ENCODE measurements at places on chromosomes 1 and 21. TPM values are rescaled to one million over a fixed set of nuclear protein-coding genes. Genes with fewer than 3 reads are reported as not detected.

Gene ANKRD65
- total RNA-seq: 0.54 TPM

Gene SLC39A1
- 59.7 TPM for total RNA-seq

Gene TMPRSS3
- 0.54 TPM for total RNA-seq

Gene GREM2
- total RNA-seq: 2.5 TPM

Gene LHX4
- total RNA-seq: 0.28 TPM

Gene DISC1
- 7.5 TPM for total RNA-seq

Gene LCK
- 8.6 TPM for total RNA-seq

Gene RAB25
- total RNA-seq: 96.6 TPM

Gene SAMD13
- total RNA-seq: 3.5 TPM

Gene PTGFR
- 1.1 TPM for total RNA-seq

Gene SYT6
- not detected for total RNA-seq

Gene VSIG8
- not detected for total RNA-seq

Gene ZBTB21
- total RNA-seq: 6.1 TPM

DNA sequence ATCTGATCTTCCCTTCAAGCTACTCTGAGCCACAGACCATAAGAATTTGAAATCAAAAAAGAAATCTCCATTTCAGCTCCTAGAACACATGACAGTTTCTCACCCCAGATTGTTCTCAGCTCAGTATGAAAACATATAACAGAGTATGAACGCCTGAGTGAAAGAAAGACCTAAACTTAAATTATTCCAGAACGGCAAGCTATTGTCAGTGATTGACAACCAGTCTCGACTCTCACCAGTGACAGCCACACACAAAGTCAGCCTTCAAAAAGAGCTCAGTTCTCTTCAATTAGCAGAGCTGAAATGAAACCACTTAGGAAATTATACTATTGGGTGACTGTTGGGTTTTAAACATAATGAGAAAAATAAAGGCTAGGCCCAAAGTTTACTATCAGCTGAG, 312.8 kb downstream of the OMA1 start:
- no peaks in the 10 kb centered on the region for H3K36me3 ChIP-seq
- no peaks in the 10 kb centered on the region for H3K4me1 ChIP-seq
- no peak overlapping the region for H3K27ac ChIP-seq
- no peaks in the 10 kb centered on the region for H3K27me3 ChIP-seq
- H3K4me3 ChIP-seq: no peak overlapping the region

- no peak overlapping the region for H3K27ac ChIP-seq
- H3K36me3 ChIP-seq: no peaks in the 10 kb centered on the region
- no peaks in the 10 kb centered on the region for H3K4me1 ChIP-seq
- H3K4me3 ChIP-seq: no peak overlapping the region
- no peak for DNase-seq
Measured at GRCh38 chr1:44048532-44049215, 17.4 kb upstream of the SLC6A9 start.

GRCh38 chr1:247350587-247350986, 18.9 kb upstream of the ZNF496 start:
- H3K27me3 ChIP-seq: no peaks in the 10 kb centered on the region
- no peaks in the 10 kb centered on the region for H3K36me3 ChIP-seq
- H3K4me1 ChIP-seq: no peaks in the 10 kb centered on the region
- H3K4me3 ChIP-seq: no peak overlapping the region
- no peak for DNase-seq
- H3K27ac ChIP-seq: no peak overlapping the region

DNA sequence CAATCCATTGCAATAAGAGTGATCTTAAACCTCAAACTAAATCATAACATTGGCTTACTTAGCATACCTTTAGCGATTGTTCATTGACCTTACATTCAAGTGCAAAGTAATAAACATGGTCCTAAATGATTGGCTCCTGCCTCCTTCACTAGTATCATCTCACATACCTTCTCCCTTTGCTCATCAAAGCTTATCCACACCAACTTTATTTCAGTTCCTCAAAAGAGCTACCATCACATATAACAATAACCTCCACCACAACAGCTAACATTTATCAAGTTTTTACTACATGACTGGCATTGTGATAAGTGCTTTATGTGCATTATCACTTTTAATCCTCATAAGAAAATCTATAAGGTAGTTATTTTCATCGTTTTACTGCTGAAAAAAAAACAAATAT, 198.8 kb downstream of the COL24A1 start:
- no peaks in the 10 kb centered on the region for H3K27me3 ChIP-seq
- H3K4me3 ChIP-seq: no peak overlapping the region
- DNase-seq: no peak
- no peak overlapping the region for H3K27ac ChIP-seq
- no peaks in the 10 kb centered on the region for H3K4me1 ChIP-seq
- H3K36me3 ChIP-seq: no peaks in the 10 kb centered on the region

DNA sequence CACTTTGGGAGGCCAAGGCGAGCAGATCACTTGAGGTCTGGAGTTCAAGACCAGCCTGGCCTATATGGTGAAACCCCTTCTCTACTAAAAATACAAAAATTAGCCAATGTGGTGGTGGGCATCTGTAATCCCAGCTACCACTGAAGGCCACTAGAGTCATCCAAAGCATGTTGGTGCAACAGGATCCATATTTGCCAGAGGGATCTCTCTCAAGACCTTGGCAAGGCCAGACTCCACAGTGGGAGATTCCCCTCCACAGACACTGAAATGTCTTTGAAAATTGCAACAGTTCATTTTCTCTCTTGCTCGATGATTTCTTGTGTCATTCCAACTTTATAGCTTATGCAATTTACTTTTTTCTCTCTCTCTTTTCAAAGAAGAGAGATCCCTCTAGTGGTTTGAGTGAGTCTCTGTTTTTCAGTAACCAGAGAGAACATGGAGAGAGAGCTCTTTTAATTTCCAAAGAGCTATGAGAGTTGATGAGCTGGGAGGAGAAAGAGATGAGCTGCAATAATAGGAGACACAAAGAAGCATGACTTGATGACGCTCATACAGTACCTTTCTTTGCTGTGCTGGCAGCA, 176.8 kb upstream of the USP25 start:
- no peaks in the 10 kb centered on the region for H3K36me3 ChIP-seq
- H3K27me3 ChIP-seq: no peaks in the 10 kb centered on the region
- no peaks in the 10 kb centered on the region for H3K4me1 ChIP-seq
- H3K27ac ChIP-seq: no peak overlapping the region
- DNase-seq: no peak
- H3K4me3 ChIP-seq: no peak overlapping the region

- H3K4me3 ChIP-seq: no peak overlapping the region
- no peaks in the 10 kb centered on the region for H3K4me1 ChIP-seq
- H3K27ac ChIP-seq: no peak overlapping the region
- no peaks in the 10 kb centered on the region for H3K27me3 ChIP-seq
- DNase-seq: no peak
Measured at GRCh38 chr1:98232678-98233077, 311.8 kb upstream of the DPYD start.

GRCh38 chr21:40972151-40972550, 125.2 kb upstream of the DSCAM start:
- no peaks in the 10 kb centered on the region for H3K36me3 ChIP-seq
- H3K27me3 ChIP-seq: no peaks in the 10 kb centered on the region
- DNase-seq: no peak
- H3K27ac ChIP-seq: no peak overlapping the region

DNA sequence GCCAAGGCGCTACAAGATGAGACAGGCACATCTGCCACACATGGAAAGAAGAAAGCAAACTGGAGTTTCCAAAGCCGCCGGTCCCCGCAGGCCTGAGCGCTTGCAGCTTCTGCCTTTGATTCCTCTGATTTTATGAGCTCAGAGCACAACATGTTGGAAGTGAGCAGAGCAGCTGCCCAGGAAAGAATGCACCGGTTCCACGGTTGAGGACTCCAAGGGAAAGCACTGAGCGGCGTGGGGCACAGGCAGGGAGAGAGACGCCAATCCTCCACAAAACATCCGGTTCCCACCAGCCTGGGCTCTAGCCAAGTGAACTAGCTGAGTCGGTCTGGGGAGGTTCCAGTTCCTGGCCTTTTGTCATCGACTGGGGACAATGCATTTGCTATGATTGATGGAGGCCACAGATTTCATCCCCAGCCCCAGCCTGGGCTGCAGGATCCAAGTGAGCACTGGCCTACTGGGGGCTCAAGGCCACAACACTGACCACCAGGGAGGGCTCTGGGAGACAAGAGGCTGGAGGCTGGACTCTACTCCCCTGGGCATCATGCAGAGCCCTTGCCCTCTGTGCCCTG, 253.1 kb upstream of the IRF2BP2 start:
- DNase-seq: no peak
- no peaks in the 10 kb centered on the region for H3K4me1 ChIP-seq
- no peaks in the 10 kb centered on the region for H3K36me3 ChIP-seq

GRCh38 chr1:154970631-154971340, at the start of gene SHC1:
TSS of gene SHC1 (minus strand) at chr1:154970747. CDS start at chr1:154970526, 221 bp downstream.
- peak within 1 kb of the TSS; percentile 99 for H3K27ac ChIP-seq
- peak within 1 kb of the TSS; percentile 43 for H3K4me3 ChIP-seq
- peak; percentile 84 for DNase-seq

DNA sequence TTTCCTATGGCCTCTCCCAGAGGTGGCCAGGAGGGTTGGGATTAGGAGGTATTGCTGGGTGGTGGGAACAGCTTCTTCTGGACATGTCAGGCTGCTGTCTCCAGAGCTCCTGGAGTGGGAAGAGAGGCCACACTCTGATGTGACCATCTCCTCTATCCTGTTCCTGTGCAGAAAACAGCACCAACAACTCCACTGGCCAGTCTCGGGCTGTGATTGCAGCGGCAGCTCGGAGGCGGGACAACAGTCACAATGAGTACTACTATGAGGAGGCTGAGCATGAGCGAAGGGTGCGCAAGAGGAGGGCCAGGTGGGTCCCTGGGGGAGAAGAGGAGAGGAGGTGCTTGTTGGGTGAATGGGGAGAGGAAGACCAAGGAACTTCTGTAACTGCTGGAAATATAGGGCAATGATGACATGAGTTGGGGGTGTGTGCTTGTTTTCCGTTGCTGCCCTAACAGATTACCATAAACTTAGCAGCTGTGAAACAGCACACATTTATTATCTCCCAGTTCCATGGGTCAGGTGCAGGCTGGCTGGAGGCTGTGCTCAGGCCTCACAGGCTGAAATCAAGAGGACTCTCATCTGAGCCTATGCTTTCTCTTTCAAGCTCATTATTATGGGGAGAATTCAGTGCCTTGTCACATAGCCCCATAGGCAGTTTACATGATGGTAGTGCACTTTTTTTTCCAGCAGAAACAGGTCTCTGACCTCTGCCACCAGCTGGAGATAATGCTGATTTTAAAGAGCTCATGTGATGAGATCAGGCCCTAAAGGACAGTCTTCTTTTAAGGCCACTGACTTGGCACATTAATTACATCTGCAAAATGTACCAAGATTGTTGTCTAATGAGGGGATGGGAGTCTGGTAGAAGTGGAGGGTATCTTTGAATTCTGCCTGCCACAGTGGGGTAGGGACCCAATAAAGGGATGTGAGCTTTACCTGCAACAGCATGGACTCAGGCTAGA, 20.8 kb downstream of the VANGL2 start:
- no peak overlapping the region for H3K4me3 ChIP-seq
- no peak overlapping the region for H3K27ac ChIP-seq
- H3K4me1 ChIP-seq: no peaks in the 10 kb centered on the region
- peaks cover 4% of the 10 kb centered on the region for H3K36me3 ChIP-seq
- no peaks in the 10 kb centered on the region for H3K27me3 ChIP-seq
- DNase-seq: no peak

GRCh38 chr21:30714946-30715345, 3.6 kb downstream of the KRTAP21-3 start:
- H3K27ac ChIP-seq: no peak overlapping the region
- DNase-seq: no peak
- H3K36me3 ChIP-seq: no peaks in the 10 kb centered on the region
- no peak overlapping the region for H3K4me3 ChIP-seq
- H3K27me3 ChIP-seq: no peaks in the 10 kb centered on the region

DNA sequence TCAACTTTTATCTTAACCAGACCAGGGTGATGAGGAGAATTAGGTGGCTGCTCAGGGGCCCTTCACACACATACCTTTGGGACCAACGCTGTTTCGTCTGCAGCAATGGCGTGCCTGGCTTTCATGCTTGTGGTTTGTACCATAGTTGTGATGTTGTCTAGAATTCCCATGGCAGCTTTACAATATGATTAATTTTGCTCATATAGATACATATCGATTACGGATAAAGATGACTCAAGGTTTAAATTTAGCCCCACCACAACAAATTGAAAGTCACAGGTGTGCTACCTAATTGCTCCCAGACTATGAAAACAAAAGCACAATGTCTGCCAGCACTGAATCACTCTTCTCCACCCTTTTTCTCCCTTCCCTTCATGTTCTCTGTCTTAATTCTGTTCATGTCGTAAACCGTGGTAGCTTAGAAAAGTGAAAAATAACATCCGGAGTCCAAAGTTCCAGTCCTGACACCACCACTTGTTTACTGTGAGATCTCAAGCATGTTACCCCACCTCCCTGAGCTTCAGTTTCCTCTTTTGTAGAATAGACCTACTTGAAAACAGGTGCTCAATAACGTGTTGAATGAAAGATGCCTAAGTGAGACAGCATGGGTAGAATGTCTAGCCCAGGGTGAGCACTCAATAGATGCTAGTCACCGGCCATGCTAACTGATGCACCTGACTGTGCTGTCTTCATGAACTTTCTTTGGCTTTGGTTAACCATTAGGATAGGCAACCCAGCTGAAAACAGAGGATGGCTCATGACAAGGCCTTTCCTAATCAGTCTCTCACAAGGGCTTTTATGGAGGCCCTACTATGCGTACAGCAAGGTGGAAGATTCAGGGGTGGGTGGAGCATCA, 22.1 kb upstream of the JUN start:
- peaks cover 6% of the 10 kb centered on the region for H3K4me1 ChIP-seq
- H3K4me3 ChIP-seq: no peak overlapping the region
- no peak for DNase-seq
- no peaks in the 10 kb centered on the region for H3K27me3 ChIP-seq

- no peak overlapping the region for H3K4me3 ChIP-seq
- no peaks in the 10 kb centered on the region for H3K27me3 ChIP-seq
- H3K36me3 ChIP-seq: no peaks in the 10 kb centered on the region
- H3K4me1 ChIP-seq: no peaks in the 10 kb centered on the region
Measured at GRCh38 chr1:217535601-217536377, 95.1 kb downstream of the GPATCH2 start.

DNA sequence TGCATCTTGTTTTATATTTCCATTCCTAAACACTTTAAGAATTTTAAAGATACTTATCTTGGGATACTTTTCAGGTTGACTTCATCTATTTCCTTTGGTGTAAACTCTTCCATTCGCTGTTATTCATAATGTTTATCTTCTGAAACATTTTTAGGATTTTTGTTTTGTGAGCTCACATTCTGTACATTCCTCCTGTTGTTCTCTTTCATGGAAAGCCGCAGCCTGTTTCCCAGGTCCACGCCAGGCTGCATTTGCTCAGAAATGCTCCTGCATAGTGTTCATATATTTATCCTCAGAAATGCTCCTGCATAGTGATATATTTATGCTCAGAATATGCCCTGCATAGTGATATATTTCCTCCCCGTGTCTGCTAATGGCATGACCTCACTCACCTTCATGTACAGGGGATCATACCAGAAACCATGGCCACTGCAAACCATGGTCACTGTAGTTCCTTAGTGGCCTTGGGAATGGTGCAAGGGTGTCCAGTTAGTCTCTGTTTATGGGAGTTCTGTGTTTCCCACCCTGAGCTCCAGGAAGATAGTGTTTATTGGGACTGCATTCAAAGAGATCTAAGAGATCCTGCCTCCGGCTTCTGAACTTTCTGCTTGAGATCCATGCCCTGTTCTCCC, 153.9 kb upstream of the GREM2 start:
- H3K27me3 ChIP-seq: no peaks in the 10 kb centered on the region
- DNase-seq: no peak
